ENCODE measurements at places on chromosomes 2 and 18. TPM values are rescaled to one million over a fixed set of nuclear protein-coding genes. Genes with fewer than 3 reads are reported as not detected.

NOTO gene
- not detected for total RNA-seq

CABLES1 gene
- 2.7 TPM for total RNA-seq

VWC2L gene
- total RNA-seq: not detected

TCF4 gene
- 58.9 TPM for total RNA-seq

STARD6 gene
- not detected for total RNA-seq

COL3A1 gene
- 98.5 TPM for total RNA-seq

MRPL44 gene
- total RNA-seq: 39.9 TPM

SMARCAL1 gene
- 7.5 TPM for total RNA-seq

IKZF2 gene
- total RNA-seq: 6.8 TPM

PTPRN gene
- 0.11 TPM for total RNA-seq

RBFA gene
- 22.8 TPM for total RNA-seq

TMEM214 gene
- total RNA-seq: 31.4 TPM

Data from left ventricle myocardium inferior (tissue), 1 donor.